ENCODE measurements at places on chromosomes 7 and 10.

- H3K27me3 ChIP-seq, result no peaks in the 10 kb centered on the region
- DNase-seq, result no peak
- H3K4me3 ChIP-seq, result no peak overlapping the region
- H3K27ac ChIP-seq, result no peak overlapping the region
Measured at GRCh38 chr7:33932221-33932620, 26.9 kb downstream of the BMPER start.

DNA sequence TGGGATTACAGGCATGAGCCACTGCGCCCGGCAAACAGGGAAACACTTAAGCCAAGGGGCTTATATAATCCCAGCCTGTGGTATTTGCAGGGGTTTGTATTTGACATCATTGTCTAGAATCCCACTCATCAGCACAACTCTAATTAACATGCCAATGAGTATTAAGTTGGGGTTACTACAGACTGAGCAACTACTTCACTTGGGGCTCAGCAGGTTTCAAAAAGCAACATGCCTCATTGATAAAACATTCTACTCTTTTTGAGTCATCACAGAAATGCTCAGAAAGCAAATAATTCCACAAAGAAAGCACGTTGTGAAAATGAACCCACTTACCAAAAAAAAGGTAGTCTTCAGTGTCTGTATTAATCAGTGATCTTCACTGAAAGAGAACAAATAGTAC is 236.9 kb upstream of the CELF2 start:
- no peak for DNase-seq
- no peaks in the 10 kb centered on the region for H3K27me3 ChIP-seq
- H3K4me3 ChIP-seq, result no peak overlapping the region
- no peaks in the 10 kb centered on the region for H3K4me1 ChIP-seq

GRCh38 chr7:28685242-28685643 is 272.9 kb downstream of the TRIL start:
- no peaks in the 10 kb centered on the region for H3K36me3 ChIP-seq
- no peak for DNase-seq
- H3K4me1 ChIP-seq, result peaks cover 4% of the 10 kb centered on the region
- H3K27ac ChIP-seq, result peak overlapping the region; percentile 54
- no peak overlapping the region for H3K4me3 ChIP-seq

DNA sequence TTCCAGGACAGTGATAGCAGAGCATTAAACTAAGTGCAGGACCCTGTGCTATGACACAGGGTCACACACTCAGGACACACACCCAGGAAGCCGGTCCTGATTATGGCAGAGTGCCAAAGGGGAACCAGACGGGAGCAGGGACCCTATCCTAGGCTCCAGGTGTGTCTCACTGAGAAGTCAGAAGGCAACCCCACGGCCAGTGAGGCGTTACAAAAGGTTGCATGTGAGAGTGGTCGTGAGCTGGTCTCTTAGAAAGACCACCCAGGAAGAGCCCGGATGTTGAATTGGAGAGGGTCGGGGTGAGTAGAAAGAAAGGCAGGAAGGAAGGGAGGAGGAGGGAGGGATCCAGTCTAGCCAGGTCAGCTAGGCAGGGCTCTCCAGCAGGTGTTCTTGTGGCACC is 31.0 kb downstream of the FRMPD2 start:
- H3K27ac ChIP-seq, result no peak overlapping the region
- H3K4me3 ChIP-seq, result no peak overlapping the region
- no peaks in the 10 kb centered on the region for H3K36me3 ChIP-seq
